HFFc6 (cell line): ENCODE measurements at places on chromosomes 16 and 17.
A peak's percentile ranks its signal among the peaks of the same experiment; 100 is the strongest.

- no peak within 1 kb of the TSS for H3K27ac ChIP-seq
- no peak for DNase-seq
- H3K4me1 ChIP-seq = no peaks in the 10 kb centered on the region
- H3K36me3 ChIP-seq = no peaks in the 10 kb centered on the region
Observed at GRCh38 chr17:9021158-9021991, at the start of gene NTN1. TSS of gene NTN1 (plus strand) at chr17:9021510. CDS start at chr17:9022374, 864 bp downstream.

- H3K4me3 ChIP-seq = no peak overlapping the region
- DNase-seq = no peak
- no peaks in the 10 kb centered on the region; the same call in 1 of the 2 replicates for H3K27me3 ChIP-seq
- H3K36me3 ChIP-seq = no peaks in the 10 kb centered on the region
Observed at GRCh38 chr17:13407381-13407780, 194.3 kb downstream of the HS3ST3A1 start.

DNA sequence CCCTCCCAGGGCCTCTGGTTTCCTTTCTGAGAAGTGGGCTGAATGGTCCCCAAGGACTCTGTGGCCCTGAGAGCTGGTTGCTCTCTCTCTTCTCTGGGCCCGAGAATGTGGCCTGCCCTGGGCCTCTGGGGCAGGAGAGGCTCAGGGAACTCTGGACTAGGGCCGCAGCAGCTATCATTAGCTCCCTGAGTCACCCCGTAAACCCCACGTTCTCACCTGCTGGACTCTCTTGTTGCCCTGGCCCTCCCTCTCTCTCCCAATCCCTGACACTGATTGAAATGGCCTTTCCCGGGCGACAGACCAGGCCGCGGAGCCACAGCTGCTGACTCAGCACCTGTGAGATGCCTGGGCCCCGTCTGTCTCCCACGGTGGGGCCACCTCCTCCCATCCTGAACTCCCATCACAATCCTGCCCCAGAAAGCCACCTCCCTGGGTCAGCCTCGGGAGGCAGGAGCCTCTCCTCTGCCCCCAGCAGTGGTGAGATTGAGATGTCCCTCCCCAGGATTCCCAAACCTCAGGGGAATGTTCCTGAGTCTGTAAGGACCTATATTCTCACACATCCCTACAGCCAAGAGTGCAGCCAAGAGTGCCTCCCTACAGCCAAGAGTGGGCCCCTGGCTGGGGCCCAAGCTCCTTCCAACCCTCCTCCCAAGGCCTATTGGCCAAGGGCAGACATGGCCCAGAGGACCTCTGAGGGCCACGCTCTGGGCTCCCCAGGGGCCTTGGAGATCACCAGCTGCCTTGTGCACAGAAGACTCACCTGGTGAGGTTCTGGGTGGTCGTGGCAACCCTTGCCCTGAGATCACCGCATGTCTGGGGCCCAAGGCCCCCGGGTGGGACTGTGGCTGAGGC lies 470 bp downstream of the TRPV3 start:
- H3K36me3 ChIP-seq = no peaks in the 10 kb centered on the region
- H3K27ac ChIP-seq = no peak overlapping the region
- H3K4me3 ChIP-seq = no peak overlapping the region
- peaks cover 8% of the 10 kb centered on the region for H3K27me3 ChIP-seq
- peaks cover 12% of the 10 kb centered on the region; the same call in 1 of the 2 replicates for H3K4me1 ChIP-seq

DNA sequence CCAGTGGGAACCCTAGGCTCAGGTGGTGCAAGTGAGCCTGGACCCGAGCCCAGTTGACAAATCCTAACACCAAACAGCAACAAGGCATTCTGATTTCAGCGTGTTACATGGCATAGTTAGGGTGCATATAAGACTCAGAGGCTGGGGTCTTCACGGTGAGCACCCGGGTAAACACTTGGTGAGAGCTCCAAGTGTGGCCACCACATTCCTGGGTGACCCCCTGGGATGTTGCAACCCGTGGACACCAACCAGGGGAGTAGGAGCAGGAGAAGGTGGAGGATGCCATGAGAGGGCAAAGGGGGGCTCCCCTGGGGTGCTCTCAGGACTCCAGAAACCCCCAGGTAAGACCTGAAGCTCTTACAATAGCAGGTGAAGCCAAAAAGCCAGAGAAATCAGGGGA lies 69.9 kb upstream of the CDH5 start:
- H3K36me3 ChIP-seq = no peaks in the 10 kb centered on the region
- no peaks in the 10 kb centered on the region for H3K4me1 ChIP-seq

GRCh38 chr17:27597783-27598320 lies 33.1 kb upstream of the LGALS9 start:
- no peaks in the 10 kb centered on the region for H3K36me3 ChIP-seq
- DNase-seq = no peak
- no peaks in the 10 kb centered on the region for H3K4me1 ChIP-seq
- H3K27ac ChIP-seq = no peak overlapping the region

- DNase-seq = peak; percentile 27
- peaks cover 12% of the 10 kb centered on the region for H3K27me3 ChIP-seq
- H3K4me1 ChIP-seq = peaks cover 37% of the 10 kb centered on the region
- H3K36me3 ChIP-seq = no peaks in the 10 kb centered on the region
- no peak overlapping the region for H3K27ac ChIP-seq
Observed at GRCh38 chr17:39738983-39739884, 1.5 kb downstream of the GRB7 start.

GRCh38 chr17:73974536-73974935 lies 228.9 kb upstream of the RPL38 start:
- no peak overlapping the region for H3K27ac ChIP-seq
- H3K36me3 ChIP-seq = peaks cover 13% of the 10 kb centered on the region; the same call in 1 of the 2 replicates
- DNase-seq = no peak
- no peaks in the 10 kb centered on the region for H3K4me1 ChIP-seq
- H3K27me3 ChIP-seq = peaks cover 2% of the 10 kb centered on the region; the same call in 1 of the 2 replicates
- H3K4me3 ChIP-seq = no peak overlapping the region

- H3K4me3 ChIP-seq = no peak overlapping the region
- no peaks in the 10 kb centered on the region for H3K36me3 ChIP-seq
- DNase-seq = no peak
- H3K27ac ChIP-seq = no peak overlapping the region
- peaks cover 46% of the 10 kb centered on the region for H3K27me3 ChIP-seq
Observed at GRCh38 chr16:54208237-54208636, 78.3 kb downstream of the IRX3 start.

- H3K27ac ChIP-seq = peak overlapping the region; percentile 36; the same call in 1 of the 2 replicates
- no peak for DNase-seq
- H3K4me3 ChIP-seq = no peak overlapping the region; the same call in 1 of the 2 replicates
Observed at GRCh38 chr16:85571813-85572619, 41.1 kb upstream of the GSE1 start.

- DNase-seq = no peak
- H3K36me3 ChIP-seq = no peaks in the 10 kb centered on the region
- no peak overlapping the region for H3K27ac ChIP-seq
- H3K27me3 ChIP-seq = peaks cover 18% of the 10 kb centered on the region
Observed at GRCh38 chr17:31448467-31449077, 57.1 kb downstream of the RAB11FIP4 start.

GRCh38 chr16:85724936-85725335 lies 26.0 kb downstream of the C16orf74 start:
- no peaks in the 10 kb centered on the region for H3K27me3 ChIP-seq
- no peak overlapping the region for H3K4me3 ChIP-seq
- H3K27ac ChIP-seq = no peak overlapping the region
- DNase-seq = no peak
- H3K4me1 ChIP-seq = peaks cover 20% of the 10 kb centered on the region
- peaks cover 19% of the 10 kb centered on the region for H3K36me3 ChIP-seq

- H3K4me1 ChIP-seq = no peaks in the 10 kb centered on the region; the same call in 1 of the 2 replicates
- H3K36me3 ChIP-seq = no peaks in the 10 kb centered on the region; the same call in 1 of the 2 replicates
- no peak for DNase-seq
- H3K27me3 ChIP-seq = peaks cover 17% of the 10 kb centered on the region
- no peak overlapping the region for H3K4me3 ChIP-seq
- H3K27ac ChIP-seq = no peak overlapping the region
Observed at GRCh38 chr16:58753711-58754134, 19.6 kb upstream of the GOT2 start.

DNA sequence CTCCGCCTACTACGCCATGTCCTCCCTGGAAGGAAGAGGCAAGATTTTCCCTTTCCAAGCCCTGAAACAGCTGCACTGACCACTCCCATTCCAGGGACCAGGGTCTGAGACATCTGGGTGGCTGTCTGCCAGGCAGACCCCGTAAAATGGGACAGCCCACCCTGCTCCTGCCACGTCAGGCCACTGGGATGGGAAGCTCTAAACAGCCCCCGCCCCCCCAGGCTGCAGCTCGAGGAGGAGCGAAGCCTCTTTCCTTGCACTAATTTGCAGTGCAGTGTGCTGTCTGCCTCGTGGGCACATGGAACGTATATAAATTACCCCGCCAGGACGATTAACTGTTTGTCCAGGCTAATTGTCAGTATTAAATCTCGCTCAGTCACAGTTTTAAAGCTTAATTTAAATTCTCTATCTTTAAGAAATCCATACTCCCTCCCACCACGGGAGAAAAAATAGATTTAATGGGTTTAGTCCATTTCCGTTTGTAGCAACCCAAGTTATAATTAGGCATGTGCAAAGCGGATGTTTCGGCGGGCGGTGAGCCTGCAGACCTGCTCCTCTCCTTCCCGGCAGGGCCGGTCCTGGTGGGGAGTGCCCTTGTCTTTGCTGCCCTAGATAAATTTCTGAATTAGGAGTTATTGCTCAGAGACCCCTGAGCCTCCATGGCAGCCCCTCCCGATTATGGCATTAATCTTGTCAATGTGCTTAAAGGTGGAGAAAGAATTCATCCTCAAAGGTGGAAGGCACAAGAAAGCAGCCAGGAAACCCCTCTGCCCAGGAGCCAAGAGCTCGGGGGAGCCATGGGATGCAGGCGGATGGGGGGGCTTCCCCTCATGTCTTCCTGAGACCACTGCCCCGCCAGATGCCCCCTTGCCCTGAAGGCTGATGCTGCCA lies 268.0 kb upstream of the TNRC6C start:
- peaks cover 26% of the 10 kb centered on the region for H3K27me3 ChIP-seq
- no peak for DNase-seq
- H3K27ac ChIP-seq = no peak overlapping the region
- H3K4me1 ChIP-seq = peaks cover 19% of the 10 kb centered on the region

DNA sequence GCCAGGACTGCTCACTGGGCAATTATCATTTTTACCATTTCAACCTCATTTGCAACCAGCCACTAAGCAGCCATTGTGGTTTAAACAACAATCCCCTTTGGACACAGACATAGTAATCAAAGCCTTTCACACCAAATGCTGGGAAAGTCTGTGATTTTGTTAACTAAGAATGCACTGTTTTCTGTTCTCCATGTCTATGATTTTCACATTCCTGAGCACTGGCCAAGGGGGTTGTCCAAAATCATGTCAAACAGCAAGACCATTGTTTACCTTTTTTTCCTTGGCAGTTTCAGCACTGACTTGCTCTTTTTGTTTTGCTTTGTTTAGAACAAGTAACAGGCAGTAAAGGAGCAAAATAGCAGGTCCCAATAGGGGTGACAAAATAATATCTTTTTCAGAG lies 106.3 kb upstream of the SIAH1 start:
- no peak overlapping the region for H3K27ac ChIP-seq
- no peak overlapping the region for H3K4me3 ChIP-seq
- no peaks in the 10 kb centered on the region for H3K4me1 ChIP-seq
- DNase-seq = no peak
- no peaks in the 10 kb centered on the region for H3K36me3 ChIP-seq

- H3K4me1 ChIP-seq = peaks cover 48% of the 10 kb centered on the region
- no peaks in the 10 kb centered on the region for H3K36me3 ChIP-seq
- no peaks in the 10 kb centered on the region; the same call in 1 of the 2 replicates for H3K27me3 ChIP-seq
- no peak overlapping the region for H3K27ac ChIP-seq
Observed at GRCh38 chr17:16986391-16986790, 14.5 kb upstream of the TNFRSF13B start.

GRCh38 chr16:29899516-29900101 lies at the start of gene SEZ6L2:
TSS of gene SEZ6L2 (minus strand) at chr16:29899550. CDS start at chr16:29899019, 531 bp downstream.
- peak within 1 kb of the TSS; percentile 92 for H3K27ac ChIP-seq
- peaks cover 12% of the 10 kb centered on the region for H3K4me1 ChIP-seq
- H3K36me3 ChIP-seq = no peaks in the 10 kb centered on the region; the same call in 1 of the 2 replicates
- peaks cover 27% of the 10 kb centered on the region for H3K27me3 ChIP-seq
- H3K4me3 ChIP-seq = peak within 1 kb of the TSS; percentile 92

DNA sequence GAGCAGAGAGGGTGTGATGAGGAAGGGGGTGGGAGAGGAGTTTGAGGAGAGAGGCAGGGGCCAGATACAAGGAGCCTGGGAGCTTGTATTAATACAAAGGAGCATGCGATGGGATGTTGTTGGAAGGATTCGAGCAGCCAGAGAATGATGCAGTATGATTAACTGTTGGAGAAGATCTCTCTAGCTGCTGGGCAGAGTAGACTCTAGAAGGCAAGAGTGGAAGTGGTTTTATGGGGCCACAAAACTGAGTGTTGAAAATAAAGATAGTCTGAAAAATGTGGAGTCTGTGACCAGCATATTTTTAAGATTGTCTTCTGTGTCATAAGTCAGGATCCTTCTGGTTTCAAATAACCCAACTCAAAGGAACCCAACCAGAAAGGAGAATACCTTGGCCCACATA lies 98.3 kb downstream of the MSI2 start:
- peaks cover 2% of the 10 kb centered on the region; the same call in 1 of the 2 replicates for H3K27me3 ChIP-seq
- no peak for DNase-seq
- H3K4me1 ChIP-seq = peaks cover 19% of the 10 kb centered on the region
- H3K27ac ChIP-seq = no peak overlapping the region

GRCh38 chr17:15662681-15663080 lies 21.4 kb downstream of the TRIM16 start:
- H3K4me3 ChIP-seq = no peak overlapping the region
- H3K36me3 ChIP-seq = peaks cover 17% of the 10 kb centered on the region
- DNase-seq = no peak
- H3K4me1 ChIP-seq = peaks cover 29% of the 10 kb centered on the region
- no peaks in the 10 kb centered on the region; the same call in 1 of the 2 replicates for H3K27me3 ChIP-seq

- peaks cover 7% of the 10 kb centered on the region for H3K27me3 ChIP-seq
- 0 out of 2 replicates have a peak, but pooled peaks cover 4% of the 10 kb centered on the region for H3K36me3 ChIP-seq
- DNase-seq = peak; percentile 48
- peak overlapping the region; percentile 82 for H3K27ac ChIP-seq
- peak overlapping the region; percentile 58 for H3K4me3 ChIP-seq
Observed at GRCh38 chr17:76268015-76268749, 3.0 kb downstream of the UBALD2 start.

- H3K27ac ChIP-seq = peak overlapping the region; percentile 91
- no peak overlapping the region for H3K4me3 ChIP-seq
- H3K36me3 ChIP-seq = peaks cover 8% of the 10 kb centered on the region; the same call in 1 of the 2 replicates
- DNase-seq = peak; percentile 30
- H3K4me1 ChIP-seq = peaks cover 60% of the 10 kb centered on the region
Observed at GRCh38 chr17:7839876-7840261, 5.9 kb downstream of the KDM6B start.

DNA sequence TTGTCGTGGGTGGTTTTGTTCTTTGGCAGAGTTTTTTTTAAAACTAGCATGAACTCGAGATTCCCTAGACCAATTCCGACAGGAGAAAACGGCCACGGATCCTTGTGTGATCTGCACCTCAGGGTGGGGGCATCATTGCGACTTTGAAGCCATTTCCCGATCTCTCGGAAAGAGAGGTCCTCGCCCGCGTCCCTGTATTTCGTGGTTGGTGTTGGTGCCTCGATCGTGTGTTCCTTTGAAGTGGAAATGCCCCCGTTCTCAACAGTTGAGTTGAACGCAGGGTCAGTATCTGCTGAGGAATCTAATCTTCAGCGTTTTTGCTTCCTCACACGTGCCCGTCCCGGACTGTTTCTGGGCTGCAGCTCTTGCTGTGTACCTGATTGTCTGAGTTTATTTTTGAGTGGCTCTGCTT lies 1.1 kb downstream of the CRAMP1 start:
- peak overlapping the region; percentile 94 for H3K4me3 ChIP-seq
- H3K27ac ChIP-seq = peak overlapping the region; percentile 84
- H3K27me3 ChIP-seq = peaks cover 4% of the 10 kb centered on the region
- DNase-seq = no peak
- H3K36me3 ChIP-seq = peaks cover 9% of the 10 kb centered on the region; the same call in 1 of the 2 replicates
